ENCODE measurements at places on chromosomes 3 and 15.

GRCh38 chr15:70096215-70097062, 1.3 kb downstream of the TLE3 start:
- DNase-seq, result no peak

DNA sequence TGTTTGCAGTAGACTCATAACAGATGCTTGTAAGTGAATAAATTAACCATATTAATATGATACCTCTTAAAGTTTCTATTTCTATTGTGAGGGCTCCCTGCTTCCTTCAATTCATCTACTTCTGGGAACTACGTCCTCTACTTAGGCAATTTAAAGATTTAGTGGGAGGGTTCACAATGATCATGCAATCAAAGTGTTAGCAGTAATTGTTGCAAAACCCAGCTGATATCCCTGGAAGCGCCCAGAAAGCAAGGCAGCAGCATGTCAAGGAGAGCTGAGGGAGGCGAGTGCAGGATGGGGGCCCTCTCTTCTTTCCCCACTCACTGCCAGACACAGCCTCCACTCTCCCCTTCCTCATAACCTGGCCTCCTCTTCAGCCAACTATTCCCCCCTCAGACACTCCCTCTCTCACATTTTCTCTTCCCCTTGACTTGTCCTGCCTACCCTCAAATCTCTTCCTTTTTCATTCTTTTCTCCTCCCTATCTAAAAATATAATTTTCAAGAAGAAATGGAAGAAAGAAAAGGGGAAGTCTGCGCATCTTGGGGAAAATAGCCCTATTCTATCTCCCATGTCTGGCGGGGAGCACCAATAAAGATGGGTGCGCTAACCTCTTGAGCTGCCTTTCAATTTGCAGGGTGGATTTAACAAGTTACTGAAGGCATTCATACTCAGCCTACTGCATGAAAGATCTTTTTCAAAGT, 6.6 kb downstream of the TMEM212 start:
- no peak for DNase-seq

DNA sequence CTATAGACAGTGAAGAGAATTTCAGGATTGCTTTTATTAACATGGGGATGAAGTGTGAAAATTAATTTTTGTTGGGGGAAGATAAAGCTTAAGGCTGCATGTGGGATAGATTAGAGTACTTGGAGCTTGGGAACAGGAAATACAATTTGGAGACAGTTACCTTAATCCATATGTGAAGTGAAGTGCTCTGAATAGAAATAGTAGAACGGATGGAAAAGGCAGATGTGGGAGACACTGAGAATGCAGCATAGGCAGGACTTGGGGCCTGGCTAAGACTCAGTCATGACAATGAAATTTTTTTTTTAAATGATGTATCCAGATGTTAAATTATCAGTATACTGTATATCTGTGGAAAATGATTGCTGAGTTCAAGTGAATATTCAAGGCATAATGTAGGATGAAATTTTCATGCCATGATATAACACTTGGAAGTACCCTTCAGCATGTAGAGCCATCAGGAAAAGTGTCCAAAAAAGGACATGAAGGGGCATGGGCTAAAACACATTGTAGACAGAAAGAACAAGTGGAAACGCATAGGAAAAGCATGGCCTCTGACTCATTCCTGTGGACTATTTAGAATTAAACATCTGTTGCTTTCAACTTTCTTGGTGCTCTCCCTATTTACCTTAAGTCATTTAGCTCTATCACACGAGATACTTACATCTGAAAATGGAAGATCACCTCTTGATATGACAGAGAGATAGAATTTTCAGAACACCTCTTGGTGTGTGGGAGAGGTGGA, 134.8 kb downstream of the RBMS3 start:
- no peak for DNase-seq

DNA sequence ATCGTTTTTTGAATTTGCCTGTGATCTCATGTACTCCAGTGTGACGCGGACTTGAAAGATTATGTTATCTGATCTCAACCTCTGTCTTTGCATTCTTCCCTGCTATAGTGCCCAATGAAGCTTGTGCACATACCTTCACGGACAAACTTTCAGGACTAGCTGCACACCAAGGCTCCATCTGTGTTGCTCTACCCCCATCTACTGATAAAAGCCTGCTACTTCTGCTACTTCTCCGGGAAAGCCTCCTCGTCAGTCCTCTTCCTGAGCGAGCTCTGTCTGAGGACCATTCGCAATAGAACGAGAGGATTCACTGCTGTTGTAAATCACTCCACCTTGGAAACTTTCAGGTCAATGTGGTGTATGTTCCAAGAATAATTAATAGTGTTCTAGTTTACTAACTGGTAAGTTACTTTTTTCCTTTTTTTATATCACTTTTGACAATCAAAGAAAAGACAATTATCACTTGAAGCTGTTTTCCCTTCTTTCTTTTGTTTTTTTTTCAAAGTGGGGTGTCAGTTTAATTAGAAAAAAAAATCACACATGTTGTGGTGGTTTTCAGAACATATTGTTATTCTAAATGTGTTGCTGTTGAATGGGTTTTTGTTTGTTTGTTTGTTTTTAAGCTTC, 217.6 kb downstream of the ARRDC4 start:
- no peak for DNase-seq

- no peak for DNase-seq
Measured at GRCh38 chr3:66738625-66739365, 238.0 kb upstream of the LRIG1 start.

GRCh38 chr3:148629006-148629405, 68.7 kb upstream of the AGTR1 start:
- no peak for DNase-seq

- DNase-seq, result no peak
Measured at GRCh38 chr15:27170851-27171250, 199.9 kb downstream of the GABRG3 start.

DNA sequence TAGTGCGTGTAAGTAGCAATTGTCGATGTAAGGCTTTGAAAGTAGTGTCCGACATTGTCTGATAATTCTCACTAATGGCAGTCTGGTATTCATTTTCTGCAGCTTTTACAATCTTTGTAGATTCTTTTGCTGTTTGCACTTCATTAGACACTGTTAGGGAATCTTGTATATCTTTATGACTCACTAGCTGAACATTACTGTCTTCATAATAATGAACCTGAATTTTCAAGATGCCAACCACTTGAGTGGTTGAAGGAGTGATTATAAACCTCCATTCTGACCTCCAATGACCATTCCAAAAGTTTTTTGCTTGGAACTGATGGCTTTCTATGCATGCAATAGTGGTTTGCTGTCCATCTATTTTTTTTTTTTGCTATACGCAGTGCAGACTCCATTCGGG, 76.4 kb upstream of the MFGE8 start:
- DNase-seq, result no peak

GRCh38 chr15:83904107-83905040, 250.5 kb downstream of the ADAMTSL3 start:
- no peak for DNase-seq

DNA sequence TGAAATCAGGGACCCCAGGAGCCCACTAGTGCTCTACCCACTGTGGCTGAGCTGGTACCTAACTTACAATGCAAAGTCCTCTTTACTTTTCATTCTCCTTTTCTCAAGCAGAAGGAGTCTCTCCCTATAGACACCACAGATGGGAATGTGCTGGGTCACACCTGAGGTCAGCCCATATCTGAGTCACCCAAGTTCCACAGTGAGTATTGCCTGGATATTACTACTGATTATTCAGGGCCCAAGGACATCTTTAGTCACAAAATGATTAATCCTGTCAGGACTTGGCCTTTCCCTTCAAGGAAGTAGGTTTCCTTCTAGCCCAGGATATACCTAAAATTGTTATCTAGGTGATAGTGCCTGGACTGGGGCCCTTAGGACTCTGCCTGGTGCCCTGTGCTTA, 1305.2 kb downstream of the SI start:
- no peak for DNase-seq

DNA sequence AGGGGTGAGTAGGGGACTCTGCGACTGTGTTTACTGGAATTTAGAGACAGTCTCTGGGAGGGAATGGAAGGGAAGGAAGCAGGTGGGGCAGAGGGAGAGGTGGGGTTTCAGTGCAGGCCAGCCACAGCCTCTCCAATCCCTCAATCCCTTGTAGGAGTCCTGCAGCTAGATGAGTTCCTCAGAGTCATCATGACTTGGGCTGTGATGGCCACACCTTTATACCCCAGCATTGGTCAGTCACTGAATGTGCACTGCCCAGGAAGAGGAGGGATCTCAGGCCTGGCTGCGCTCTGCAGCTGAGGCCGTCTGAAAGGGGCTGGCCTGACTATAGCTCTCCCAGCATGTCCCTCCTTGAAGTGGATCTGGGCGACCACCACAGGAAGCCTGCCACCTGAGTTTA, 67.3 kb upstream of the GLCE start:
- DNase-seq, result no peak

GRCh38 chr3:42665050-42665878, 11.8 kb downstream of the ZBTB47 start:
- no peak for DNase-seq

DNA sequence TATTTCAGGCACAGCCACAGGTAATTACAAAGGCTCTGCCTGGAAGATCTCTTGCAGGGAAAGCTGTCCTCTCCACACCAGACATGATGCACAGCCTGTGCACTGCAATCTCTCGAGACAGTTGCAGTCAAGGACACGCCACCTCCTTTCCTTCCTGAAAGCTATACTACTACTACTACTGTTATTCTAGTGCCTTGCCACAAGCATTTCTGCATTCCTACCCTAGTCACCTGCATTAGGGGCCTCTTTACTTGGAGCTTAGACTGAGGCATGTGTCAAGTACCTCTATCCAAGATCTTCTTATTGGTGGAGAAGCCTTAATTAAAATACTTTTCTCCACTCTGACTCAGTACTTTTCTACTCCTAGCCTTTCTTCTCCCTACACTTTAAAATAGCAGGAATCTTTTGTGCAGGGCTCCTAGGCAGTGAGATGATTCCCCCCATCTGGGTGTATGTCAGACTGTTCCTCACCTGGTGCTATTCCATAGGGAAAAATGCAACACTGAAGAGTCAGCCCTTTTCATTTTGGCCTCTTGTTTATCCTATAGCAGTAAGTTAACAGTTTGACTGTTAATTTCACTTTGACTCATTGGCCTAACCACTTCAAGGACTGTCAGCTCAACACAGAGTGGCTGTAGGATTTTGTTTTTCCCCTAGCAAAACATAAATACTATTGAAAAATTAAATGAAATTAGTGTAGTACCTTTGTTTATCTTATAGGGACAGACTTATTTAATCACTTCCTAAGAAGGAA, 78.9 kb downstream of the ESYT3 start:
- DNase-seq, result no peak

GRCh38 chr15:58523634-58524033, 91.8 kb downstream of the LIPC start:
- DNase-seq, result no peak

GRCh38 chr3:178393146-178393545, 143.1 kb upstream of the KCNMB2 start:
- DNase-seq, result no peak

DNA sequence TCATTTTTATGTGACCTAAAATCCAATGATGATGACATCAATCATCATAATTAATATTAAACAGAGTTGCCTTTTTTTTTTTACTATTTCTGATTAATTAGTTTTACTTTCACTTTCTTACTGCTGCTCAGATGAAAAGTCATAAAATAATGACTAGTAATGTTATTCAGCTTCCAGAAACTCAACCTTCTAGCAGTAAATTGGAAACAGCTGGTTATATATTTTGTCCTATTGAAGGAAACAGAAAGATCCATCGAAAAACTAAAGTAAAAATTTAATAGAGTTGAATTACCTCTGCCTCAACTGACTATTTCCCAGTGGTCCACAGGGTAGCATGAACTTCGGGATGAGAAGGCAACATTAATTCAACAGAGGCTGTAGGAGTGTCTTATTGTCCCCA, 107.1 kb upstream of the PTX3 start:
- no peak for DNase-seq

GRCh38 chr3:113255100-113255853, 43.9 kb downstream of the BOC start:
- DNase-seq, result no peak

DNA sequence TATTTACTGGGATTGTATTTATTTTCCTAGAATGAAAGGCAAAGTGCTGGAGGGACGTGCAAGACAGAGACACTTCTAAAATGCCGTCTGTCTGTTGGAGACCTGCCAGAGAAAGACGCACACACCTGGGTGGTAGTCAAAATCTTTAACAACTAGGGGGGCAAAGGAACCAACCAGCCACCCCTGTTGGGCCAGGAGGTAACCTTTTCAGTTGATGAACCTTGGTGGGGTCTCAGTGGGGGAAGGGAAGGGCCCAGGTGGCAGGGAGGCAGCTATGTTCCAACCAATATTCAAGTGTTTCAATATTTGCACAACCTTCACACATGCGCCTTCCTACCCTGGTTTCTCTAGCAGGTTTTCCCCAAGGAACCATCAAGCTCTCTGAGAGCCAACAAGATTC, 99.0 kb downstream of the MEGF11 start:
- no peak for DNase-seq

DNA sequence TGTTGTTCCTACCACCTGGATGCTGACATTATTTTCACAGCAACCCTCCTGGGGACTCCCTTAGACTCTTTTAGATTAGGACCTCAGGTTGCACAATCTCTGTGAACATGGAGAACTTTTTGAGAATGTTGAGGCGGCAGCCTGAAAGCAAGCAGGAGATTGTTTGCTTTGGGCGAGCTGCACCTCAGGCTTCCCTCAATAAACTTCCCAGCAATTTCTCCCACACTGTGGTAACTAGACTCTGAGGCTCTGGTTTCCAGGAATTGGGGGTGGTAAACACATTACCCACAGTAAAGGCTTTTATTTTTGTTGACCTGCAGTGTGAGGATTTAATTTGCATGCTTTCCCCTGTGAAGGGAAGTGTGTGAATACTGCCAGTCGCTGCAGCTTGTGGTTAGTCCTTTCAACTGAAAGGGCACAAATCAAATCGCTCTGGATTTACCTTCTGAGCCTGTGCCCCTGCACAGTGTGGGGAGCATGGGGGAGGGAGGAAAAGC, 35.2 kb upstream of the SIAH2 start:
- no peak for DNase-seq

DNA sequence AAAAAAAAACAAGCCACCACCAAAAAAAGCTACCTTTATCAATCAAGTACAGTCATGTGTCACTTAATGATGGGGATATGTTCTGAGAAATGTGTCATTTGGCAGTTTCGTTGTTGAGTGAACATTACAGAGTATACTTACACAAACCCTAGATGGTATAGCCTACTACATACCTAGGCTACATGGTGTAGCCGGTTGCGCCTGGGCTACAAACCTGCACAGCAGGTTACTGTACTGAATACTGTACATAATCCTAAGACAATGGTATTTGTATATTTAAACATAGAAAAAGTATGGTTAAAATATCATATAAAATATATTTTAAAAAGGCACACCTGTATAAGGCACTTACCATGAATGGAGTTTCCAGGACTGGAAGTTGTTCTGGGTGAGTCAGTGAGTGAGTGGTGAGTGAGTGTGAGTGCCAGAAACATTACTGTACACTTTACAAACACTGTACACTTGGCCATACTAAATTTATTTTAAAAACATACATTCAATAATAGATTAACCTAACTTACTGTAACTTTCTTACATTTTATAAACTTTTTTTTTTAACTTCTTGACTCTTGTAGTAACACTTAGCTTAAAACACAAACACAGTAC, 25.9 kb upstream of the JMJD7 start:
- no peak for DNase-seq

- DNase-seq, result no peak
Measured at GRCh38 chr3:197956626-197956988, 3.4 kb upstream of the LMLN start.

All from activated CD8-positive, alpha-beta memory T cell treated with anti-CD3 and anti-CD28 coated beads for 1 hour (primary cell).